ENCODE measurements at places on chromosomes 5 and 9.
A peak's percentile ranks its signal among the peaks of the same experiment; 100 is the strongest.

GRCh38 chr9:115650768-115651167, 502.8 kb upstream of the PAPPA start:
- DNase-seq = no peak

- no peak for DNase-seq
Observed at GRCh38 chr9:112831281-112831851, 59.3 kb downstream of the SLC46A2 start.

DNA sequence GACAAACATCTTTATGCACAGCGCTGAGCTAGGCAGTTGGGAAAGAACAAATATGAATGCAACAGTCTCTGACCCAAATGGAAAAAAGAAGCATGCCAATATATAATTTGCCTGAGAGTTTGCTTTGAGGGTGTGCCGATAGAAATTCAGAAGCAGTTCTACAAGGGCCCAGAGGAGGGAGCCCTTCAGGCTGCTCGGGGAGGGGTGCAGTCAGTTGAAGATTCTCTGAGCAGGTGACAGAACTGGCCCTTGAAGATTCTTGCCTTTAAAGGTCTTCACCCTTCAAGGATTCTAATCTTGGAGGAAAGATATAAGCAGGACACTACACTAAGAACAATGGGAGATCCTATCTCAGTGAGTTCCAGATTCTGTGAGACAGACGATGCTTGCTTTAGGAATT, 3.7 kb upstream of the PAPPA start:
- no peak for DNase-seq

- no peak for DNase-seq
Observed at GRCh38 chr5:94705427-94705826, 87.0 kb downstream of the SLF1 start.

GRCh38 chr5:124220418-124220817, 526.0 kb downstream of the ZNF608 start:
- DNase-seq = no peak

DNA sequence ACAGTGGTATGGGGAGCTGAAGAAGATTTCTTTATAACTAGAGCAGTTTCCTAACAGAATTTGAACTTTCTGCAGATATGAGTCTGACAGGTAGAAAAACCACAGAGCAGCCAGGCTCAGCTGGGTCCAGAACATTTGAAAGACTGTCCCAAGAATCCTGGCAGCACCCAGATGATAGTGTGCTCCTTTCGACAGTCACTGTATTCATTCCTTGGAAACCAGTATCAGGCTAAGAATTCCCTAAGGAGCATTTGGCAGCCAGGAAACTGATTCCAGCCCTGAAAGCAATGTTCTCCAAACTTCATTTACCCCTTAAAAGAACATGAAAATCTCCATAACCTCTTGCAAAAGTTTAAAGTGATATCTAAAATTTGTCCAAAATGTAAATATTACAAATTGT, 123.0 kb upstream of the MTAP start:
- no peak for DNase-seq

GRCh38 chr9:95332860-95333259, 15.4 kb upstream of the FANCC start:
- DNase-seq = no peak

DNA sequence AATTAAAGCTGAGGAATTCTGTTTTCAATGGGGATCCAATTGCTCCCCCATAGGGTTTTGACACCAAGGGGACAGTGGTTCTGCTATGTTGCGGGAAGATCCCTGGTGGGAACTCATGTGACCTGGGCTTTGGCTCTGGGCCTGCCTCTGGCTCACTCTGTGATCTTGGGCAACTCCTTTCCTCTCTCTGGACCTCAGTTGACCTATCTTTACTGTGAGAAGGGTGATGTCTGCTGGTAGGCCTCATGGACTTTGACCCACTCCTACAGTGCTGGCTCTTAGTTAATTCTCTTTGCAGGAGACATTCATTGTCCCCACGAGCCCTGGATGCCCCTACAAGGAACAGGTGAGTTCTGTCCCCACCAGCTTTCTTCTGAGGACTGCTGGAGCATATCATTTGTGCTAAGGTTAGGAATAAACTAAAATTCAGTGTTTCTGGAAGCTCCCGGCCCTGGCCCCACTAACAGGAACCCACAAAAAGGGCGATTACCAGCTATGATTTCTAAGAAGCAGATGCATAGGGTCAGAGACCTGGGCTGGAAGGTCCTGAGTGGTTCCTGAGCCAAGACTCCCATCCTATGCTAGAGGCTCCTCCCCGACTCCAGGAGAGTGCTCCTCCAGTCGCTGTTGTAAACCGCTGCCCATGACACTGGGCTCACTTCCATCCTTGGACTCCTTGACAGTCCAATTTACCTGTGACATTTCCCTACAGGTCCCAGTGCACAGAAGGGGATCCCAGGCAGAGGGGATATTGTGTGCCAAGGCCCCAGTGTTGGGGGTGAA, 218.3 kb downstream of the PAX5 start:
- DNase-seq = no peak

- DNase-seq = no peak
Observed at GRCh38 chr5:174622067-174622466, 102.3 kb upstream of the MSX2 start.

DNA sequence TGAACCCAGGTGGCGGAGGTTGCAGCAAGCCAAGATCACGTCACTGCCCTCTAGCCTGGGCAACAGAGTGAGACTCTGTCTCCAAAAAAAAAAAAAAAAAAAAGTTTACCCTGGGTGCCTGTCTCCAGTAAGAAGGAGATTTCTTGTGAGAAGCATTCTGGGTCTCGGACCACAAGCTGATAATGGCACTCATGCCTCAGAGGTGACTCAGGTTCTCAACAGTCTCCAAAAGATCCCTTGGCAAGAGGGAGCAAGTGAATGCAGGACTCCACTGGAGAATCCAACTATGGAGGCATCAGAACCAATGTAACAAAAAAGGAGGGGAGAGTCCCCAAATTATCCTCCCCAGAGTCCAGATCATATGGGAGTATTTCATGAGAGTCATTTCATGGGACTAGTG, 106.0 kb upstream of the LRRTM2 start:
- no peak for DNase-seq

GRCh38 chr9:101632611-101633010, 37.8 kb upstream of the PPP3R2 start:
- no peak for DNase-seq

GRCh38 chr9:133862585-133863256, 124.6 kb upstream of the SARDH start:
- DNase-seq = no peak

DNA sequence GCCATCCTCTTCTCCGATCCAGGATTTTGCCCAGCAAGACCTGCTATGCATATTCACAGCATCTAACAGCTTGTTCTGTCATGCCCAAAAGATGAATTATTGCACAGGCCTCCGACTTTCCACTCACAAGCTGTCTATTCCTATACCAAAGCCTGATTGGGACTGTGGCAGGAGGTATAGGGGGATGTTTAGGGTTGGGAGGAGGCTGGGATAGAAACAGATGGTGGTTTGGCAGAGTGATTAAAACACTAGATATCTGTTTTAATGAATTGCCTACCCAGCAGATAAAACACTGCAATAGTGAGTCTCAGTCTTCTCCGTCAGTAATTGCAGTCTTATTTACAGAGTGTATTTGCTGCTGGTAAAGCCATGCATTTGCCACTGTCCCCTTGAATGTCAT, 215.3 kb downstream of the TLR4 start:
- no peak for DNase-seq

DNA sequence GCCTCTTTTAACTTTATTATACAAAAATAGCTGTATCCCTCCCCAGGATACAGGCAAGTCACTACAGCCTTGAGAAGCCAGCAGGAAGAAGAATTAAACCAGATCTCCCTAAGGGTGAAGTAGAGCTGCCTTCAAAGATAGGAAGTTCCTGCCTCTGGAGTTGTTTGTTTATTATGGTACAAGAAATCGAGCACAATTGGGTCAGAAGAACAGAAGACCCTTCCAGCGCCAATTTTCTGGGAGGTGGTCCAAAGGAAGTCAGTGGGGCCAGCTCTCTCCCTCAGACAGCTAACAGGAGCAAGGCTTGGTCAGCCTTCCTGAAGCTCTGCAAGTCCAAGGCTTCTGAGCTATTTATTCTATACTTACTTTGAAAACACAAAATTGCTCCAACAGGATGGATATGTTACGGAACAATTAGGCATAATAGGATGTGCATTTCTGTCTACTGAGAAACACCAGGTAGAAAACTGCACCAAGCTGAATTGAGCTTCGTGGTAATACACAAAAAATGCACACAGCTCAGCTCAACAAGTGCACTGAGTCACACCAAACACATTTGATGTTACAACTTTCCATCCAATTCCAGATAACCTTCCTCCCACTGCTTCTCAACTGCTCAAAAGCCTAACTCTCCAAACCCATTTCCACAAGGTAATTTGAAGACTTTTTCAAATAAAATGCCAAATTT, 16.0 kb downstream of the SERINC5 start:
- no peak for DNase-seq

DNA sequence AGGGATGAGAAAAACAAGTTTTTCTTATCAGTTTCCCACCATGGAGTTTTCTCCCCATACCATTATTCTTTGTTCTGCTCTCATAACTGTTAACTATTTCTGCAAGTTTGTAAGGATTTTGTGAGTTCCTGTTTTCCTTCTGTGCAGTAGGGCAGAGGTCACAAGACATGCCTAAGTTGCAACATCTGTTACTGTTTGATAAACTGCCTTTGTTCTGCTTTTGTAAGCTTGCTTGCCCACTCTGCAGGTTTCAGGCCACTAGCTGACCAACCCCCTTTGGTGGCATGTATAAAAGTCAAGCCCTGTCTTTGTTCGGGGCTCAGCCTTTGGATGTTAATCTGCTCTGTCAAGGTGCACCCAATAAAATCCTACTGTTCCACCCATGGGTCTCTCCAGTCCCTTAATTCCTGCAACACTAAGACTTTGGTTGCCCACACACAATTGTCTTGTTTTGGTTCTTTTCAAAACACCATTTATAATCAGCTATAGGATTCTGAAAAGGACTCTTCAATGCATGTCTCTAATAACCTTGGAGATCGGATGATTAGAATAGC, 545.4 kb downstream of the CDH9 start:
- no peak for DNase-seq

- no peak for DNase-seq
Observed at GRCh38 chr5:119330367-119331183, 25.2 kb upstream of the TNFAIP8 start.

GRCh38 chr5:109558364-109558763, 131.4 kb upstream of the MAN2A1 start:
- no peak for DNase-seq

GRCh38 chr9:38043931-38044623, 24.9 kb downstream of the SHB start:
- no peak for DNase-seq

GRCh38 chr5:149302641-149303040, 31.0 kb downstream of the AFAP1L1 start:
- no peak for DNase-seq

DNA sequence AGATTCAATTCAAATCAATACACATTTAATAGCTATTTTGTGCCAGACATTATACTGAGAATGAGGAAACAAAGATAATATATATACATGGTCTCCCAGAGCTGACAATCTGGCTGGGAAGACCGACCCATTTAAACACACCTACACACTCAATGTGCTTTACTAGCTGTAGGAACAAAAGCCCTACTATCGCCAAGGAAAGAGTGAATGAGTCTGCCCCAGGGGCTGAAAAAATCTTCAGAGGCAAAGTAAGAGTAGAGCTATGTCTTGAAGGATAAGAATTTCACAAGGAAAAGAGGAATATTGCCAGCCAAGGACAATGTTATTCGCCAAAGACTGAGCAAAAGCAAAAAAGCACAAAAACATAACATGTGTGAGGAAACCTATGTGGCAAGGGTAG, 6.6 kb downstream of the PFDN1 start:
- no peak for DNase-seq

- DNase-seq = peak; percentile 26
Observed at GRCh38 chr9:85900504-85901201, 40.3 kb upstream of the NAA35 start.

DNA sequence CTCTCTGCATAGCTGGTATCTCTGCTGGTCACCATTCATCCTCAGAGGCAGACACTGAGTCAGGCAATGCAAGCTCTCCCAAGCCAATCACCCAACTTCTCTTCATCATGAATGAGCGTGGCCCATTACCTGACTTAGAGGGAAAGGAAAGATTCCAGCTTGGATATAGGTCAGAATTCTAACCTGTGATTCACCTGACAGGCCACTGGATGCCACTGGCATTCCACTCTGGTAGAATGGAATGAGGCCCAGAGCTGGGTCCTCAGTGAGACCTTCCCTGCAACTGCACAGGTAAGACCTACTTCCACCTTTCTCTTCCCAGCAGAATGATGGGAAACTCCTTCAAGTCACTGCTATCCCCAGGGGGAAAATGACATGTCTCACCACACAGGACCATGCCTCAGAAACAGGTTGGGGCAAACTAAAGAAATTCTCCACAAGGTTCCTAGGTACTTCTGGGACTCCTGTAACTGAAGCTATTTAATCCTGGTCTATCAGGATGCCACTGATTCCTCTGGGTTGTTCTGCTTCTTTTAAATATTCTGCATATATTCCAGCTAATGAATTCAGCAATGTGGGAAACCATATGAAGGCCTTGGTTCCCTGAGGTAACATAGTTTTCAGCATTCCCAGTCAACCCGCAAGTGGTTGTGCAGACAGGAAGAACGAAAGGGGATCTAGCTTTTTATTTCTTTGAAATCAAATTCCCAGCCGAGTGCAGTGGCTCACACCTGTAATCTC, 62.0 kb downstream of the SUSD1 start:
- DNase-seq = peak; percentile 86

DNA sequence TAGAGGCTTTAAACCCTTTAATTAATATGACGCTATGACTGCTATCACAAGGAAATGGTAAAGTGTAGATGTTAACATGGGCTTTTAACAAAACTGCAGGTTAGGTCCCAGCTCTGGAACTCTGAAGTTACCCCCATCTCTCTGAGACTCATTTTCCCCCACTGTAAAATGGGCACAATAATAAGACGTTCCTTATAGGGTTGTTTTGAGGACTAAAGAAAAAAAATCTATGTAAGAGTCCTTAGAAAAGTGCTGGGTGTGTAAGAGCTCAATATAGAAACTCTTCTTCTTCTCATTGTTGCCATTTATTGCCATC, 45.8 kb upstream of the STK32A start:
- DNase-seq = no peak

DNA sequence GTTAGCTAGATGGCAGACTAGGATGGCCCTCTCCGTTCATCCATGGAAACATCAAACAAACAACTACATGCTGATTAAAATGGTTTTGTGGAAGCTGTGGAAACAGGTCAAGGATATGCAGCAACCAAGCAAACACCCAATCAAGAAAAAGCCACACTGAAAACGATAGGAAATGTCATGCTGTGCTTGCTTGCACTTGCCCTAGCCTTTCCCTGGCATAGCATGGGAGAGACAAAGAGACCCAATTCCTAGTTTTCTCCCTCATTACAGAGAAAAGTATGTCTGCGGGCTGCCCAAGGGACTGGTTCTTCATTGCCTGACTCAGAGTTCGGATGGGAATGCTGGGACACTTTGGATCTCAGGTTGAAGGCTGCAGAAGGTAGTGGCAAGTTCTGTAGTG, 98.7 kb downstream of the FANCC start:
- DNase-seq = no peak

- DNase-seq = no peak
Observed at GRCh38 chr9:129885018-129885669, 49.9 kb downstream of the USP20 start.
